ENCODE measurements at places on chromosomes 12 and 14.

- no peak for DNase-seq
Observed at GRCh38 chr12:65965358-65965757, 141.1 kb downstream of the HMGA2 start.

DNA sequence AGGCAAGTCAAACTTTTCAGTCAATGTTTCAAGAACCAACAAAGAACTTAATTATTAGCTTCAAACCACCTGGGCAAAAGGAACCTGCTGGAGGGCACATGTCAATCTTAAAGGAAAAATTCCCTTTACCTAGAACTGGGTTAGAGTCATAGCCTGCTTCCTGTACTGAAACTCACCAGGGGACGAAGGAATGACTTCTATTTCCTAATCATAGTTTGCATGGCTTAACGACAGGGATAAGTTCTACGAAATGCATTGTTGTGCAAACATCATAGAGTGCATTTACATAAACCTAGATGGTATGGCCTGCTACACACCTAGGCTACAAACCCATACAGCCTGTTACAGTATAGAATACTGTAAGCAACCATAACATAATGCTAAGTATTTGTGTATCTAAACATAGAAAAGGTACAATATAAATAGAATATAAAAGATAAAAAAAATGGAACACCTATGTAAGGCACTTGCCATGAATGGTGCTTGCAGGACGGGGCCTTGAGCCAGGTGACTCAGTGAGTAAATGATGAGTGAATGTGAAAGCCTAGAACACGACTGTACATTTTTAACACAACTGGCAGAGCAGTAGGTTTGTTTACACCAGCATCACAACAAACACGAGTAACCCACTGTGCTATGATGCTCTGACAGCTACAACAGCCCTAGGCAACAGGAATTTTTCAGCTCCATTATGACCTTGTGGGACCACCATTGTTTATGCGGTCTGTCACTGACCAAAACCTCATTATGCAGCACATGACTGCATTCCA lies 234.9 kb upstream of the CAND1 start:
- DNase-seq = no peak

- DNase-seq = no peak
Observed at GRCh38 chr12:28708918-28709371, 440.1 kb upstream of the FAR2 start.

GRCh38 chr12:116060764-116061163 lies 216.7 kb downstream of the MED13L start:
- no peak for DNase-seq

GRCh38 chr14:77416836-77417235 lies 6.5 kb downstream of the NOXRED1 start:
- DNase-seq = no peak

DNA sequence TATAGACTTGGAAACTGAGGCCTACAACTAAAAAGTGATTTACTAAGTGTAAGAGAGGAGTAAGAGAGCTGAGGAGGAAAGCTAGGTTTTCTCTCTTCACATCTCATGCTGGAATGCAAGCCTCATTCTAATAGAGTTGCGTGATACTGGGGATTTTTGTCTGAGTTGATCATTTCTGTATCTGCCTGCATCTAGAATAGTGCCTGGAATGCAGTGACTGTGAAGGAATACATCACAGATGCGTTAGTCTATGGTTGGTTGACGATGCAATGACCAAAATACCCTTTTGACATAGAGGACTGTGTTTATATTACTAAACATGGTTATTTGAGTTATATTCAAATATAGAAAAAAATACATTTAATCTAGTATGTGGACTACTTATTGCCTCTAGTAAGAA lies 9.2 kb upstream of the TMEM117 start:
- DNase-seq = no peak

GRCh38 chr12:16189849-16190248 lies 87.6 kb downstream of the SLC15A5 start:
- no peak for DNase-seq

DNA sequence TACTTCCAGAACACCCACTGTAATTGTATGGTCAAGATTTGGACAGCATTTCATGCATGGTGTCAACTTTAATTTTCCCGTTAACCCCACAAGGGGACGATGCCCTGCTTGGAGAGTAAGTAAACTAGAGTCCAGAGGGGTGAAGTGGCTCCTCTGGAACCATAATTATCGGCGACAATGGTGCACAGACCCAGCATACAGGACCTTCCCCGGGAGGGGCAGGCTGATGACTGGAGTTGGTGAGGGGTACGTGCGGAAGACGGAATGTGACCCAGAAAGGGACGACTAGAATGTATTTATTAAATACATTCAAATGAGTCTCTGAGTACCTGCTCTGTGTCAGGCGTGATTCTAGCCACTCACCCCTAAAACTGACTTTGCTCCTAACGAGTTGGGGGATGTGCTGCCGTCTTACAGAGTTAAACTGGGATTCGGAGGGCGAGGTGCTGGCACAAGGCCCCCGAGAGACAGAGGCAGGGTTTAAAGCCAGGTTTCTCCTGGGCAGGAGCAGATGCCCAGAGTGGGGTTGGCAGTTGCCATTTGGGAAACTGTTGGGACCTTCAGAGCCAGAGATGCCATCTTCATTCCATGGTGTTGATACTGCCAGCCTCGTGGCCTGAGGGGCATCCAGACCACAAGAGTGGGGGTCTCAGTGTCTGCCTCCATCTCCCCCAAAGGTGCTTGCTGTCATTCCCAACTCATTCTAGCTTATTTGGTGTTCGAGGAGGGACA lies 10.9 kb downstream of the RTL1 start:
- DNase-seq = no peak

DNA sequence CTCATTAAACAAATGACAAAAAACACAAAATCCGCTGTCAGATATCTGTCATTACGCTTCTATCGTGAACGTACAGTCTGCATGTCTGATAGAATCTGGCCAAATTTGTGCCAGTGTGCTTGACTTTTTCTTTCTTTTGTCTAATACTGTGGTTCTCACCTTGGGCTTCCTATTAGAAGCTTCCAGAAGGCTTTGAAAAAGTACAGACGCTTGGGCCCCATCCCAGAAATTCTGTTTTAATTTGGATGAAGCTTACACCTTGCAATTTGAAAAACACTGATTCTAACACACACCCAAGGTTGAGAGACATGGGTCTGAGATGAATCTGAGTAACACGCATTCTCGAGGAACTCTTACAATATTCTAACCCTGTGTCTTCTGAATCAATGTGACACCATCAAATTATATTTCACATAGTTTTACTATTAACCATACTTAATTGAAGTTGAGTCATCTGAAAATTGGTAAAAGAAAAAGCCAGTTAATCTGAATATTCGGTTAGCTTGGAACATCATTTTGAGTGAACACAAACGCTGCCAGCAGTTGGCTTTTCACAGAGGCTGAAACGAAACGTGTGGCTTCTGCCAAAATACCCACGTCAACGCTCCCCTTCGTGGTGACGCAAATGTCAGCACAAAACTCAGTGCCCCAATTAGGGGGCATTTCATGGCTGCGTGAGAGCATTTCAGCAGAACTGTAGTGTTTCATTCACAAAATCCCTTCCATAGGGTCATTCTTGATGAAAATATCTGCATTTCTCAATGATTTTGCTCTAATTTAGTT lies 420.5 kb downstream of the TMEM132D start:
- DNase-seq = no peak

DNA sequence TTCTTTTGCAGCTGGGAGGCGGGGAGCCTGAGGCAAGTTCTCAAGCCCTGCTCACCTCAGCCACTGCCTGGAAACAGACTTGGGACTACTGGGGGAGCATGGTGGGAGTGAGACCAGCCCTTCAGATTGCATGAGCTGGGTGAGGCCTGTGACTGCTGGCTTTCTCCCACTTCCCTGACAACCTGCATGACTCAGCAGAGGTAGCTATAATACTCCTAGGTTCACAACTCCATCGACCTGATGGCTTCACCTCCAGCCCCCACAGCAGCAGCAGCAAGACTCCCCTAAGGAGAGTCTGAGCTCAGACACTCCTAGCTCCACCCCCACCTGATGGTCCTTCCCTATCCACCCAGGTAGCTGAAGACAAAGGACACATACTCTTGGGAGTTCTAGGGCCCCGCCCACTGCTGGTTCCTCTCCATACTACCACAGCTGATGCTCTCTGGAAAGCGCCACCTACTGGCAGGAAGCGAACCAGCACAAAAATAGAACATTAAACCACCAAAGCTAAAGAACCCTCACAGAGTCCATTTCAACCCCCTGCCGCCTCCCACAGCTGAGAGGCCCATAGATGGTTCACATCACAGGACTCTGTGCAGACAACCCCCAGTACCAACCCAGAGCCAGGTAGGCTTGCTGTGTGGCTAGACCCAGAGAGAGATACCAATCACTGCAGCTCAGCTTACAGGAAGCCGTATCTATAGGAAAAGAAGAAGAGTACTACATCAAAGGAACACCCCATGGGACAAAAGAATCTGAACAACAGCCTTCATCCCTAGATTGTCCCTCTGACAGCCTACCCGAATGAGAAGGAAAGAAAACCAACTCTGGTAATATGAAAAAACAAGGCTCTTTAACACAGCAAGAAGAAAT lies 68.7 kb downstream of the RPAP3 start:
- peak; percentile 55 for DNase-seq

DNA sequence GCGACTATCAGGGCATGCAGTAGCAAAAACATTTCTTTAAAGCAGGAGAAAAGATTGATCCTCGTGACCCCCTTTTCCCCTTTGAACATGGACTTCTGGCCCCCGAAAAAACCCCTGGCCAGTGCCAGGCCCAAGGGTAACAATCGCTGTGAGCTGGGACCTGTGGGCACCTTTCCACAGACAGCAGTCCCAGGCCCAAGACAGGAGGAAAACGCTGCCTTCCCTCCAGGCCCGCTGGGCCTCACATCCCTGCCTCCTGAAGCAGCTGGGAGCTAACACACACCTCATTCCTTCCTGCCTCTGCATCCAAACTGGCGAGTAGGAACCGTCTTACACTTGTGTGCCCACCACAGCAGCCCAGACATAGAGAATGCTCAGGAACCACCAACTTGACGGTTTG lies 1.2 kb downstream of the VWF start:
- DNase-seq = no peak

DNA sequence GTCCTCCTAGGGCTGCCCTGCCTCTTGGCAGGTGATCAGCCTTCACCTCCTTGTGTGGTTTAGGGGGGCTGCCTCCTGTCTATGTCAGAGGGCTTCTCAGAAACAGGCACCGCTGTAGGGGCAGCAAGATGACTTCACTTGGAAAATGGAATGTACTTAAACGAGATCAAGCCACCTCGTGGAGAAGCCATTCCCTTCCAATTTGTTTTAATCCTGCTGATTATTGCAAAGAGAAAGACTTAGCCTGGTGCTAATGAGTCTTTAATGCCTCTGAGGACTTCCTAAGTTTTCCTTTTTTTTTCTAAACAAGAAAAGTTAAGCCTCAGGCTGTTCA lies 62.3 kb upstream of the RFLNA start:
- DNase-seq = no peak

GRCh38 chr12:70660620-70661219 lies 23.5 kb upstream of the PTPRB start:
- no peak for DNase-seq

- DNase-seq = no peak
Observed at GRCh38 chr12:51132693-51133092, 40.2 kb downstream of the TFCP2 start.

DNA sequence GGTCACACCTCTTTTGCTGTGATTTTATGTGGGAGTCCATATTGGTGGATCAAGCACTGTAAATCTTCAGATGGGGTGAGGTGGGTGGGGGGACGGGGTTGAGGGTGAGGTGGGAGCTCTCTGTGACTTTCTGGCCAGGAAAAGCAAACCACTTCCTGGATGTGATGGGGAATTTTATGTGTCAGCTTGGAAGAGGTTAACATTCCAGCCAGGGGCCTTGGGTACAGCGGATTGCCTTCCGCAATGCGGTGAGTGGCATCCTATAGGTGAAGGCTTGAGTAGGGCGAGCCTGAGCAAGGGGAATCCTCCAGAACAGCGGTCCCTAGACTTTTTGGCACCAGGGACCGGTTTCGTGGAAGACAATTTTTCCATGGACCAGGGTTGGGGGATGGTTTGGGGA lies 36.2 kb downstream of the DLK1 start:
- no peak for DNase-seq

GRCh38 chr12:94740601-94741362 lies 90.4 kb upstream of the TMCC3 start:
- DNase-seq = no peak

DNA sequence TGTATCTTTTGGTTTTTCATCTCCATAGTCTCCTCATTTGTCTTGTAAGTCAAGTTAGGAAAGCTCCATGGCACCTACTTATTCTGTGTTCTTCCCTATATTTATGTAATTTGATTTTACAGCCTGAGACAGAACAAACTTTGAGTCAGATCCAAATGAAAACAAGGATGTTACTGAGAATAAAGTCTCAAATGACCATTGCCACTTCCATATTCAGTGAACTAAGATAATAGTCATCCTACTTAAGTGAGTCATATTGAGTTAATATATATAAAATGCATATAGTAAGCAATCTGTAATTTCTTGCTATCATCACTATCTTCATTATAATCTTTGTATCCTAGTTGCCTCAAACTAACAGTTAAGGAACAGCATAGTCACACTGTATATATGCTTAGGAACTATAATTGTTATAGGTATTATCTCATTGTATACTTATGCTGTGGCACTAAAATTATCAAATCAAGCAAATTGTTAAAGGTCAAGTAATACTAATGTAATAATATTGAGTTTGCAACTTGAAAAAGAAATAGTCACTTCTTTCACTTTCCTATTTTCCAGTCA lies 30.8 kb downstream of the TMTC3 start:
- no peak for DNase-seq

GRCh38 chr14:24283796-24284460 lies 12.5 kb upstream of the RABGGTA start:
- no peak for DNase-seq

- DNase-seq = no peak
Observed at GRCh38 chr12:46386360-46386867, 13.8 kb upstream of the SLC38A2 start.

DNA sequence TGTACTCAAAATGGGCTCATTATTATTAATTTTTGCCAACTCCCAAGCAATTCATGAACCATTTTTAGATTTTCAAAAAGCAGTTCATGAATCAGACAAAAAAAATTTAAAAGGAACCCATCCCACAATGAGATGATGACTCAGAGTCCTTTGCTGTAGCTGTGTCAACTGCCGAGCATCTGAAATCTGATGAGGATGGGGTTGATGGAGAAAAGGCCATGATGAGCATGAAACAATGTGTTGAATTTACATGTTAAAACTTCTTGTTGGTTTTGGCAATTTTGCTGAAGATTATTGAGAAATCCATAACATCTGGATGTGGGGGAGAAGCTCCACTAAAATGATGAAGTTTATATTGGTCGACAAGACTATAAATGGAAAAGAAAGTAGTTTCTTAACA lies 378.0 kb downstream of the FOXG1 start:
- DNase-seq = no peak

- peak; percentile 41 for DNase-seq
Observed at GRCh38 chr12:110079477-110080400, 31.4 kb upstream of the C12orf76 start.

GRCh38 chr12:129961091-129961490 lies 57.3 kb upstream of the TMEM132D start:
- DNase-seq = no peak

GRCh38 chr12:116959845-116960514 lies 49.2 kb downstream of the FBXW8 start:
- peak; percentile 3 for DNase-seq

Measured in stimulated activated CD4-positive, alpha-beta T cell treated with anti-CD3 and anti-CD28 coated beads, TNF-alpha, amount 100 ng/mL, for 24 hours (primary cell).